ENCODE measurements at places on chromosomes 11 and 22. TPM values are rescaled to one million over a fixed set of nuclear protein-coding genes. Genes with fewer than 3 reads are reported as not detected.

DNA sequence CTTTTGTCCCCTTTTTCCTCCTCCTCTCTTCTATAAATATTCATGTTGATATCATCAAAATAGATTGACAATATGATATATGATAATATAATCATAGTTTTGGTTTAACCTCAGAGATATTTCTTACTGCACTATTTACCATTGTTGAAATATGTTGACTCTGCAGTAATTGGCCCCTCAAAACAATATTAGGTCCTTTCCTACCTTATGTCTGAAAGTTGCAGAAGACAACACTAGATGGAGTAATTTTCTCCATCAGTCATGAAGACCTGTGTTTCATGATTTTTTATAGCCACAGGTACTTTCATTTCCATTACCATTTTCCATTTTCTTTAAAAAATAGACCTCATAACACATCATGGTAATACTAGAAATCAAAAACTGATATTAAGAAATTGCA, 284.4 kb downstream of the LUZP2 start:
- DNase-seq = no peak

GRCh38 chr11:104078245-104078644, 41.8 kb downstream of the DDI1 start:
- no peak for DNase-seq

Gene OR51E1
- total RNA-seq = 0.33 TPM

DNA sequence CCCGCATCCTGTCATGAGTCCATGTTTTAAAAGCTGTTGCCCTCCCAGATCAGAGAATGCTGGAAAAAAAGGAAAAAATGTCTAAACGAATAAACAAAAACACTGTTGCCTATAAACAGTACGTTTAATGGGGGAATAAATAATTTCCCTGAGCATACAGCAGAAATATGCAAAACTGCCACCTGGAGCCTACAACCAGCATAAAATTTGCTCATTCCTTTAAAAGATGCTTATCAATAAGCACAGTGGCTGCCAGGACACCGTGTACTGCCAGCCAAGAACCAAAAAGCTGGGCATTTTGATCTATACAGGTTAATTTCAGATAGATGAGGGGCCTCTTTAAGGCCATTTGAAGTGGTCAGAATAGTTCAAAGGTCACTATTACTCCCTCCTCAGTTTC, 5.7 kb upstream of the CPT1A start:
- no peak for DNase-seq

- DNase-seq = no peak
These were observed 7.6 kb upstream of the JHY start for GRCh38 chr11:122874991-122875390.

Gene FXYD2
- 6.6 TPM for total RNA-seq

DNA sequence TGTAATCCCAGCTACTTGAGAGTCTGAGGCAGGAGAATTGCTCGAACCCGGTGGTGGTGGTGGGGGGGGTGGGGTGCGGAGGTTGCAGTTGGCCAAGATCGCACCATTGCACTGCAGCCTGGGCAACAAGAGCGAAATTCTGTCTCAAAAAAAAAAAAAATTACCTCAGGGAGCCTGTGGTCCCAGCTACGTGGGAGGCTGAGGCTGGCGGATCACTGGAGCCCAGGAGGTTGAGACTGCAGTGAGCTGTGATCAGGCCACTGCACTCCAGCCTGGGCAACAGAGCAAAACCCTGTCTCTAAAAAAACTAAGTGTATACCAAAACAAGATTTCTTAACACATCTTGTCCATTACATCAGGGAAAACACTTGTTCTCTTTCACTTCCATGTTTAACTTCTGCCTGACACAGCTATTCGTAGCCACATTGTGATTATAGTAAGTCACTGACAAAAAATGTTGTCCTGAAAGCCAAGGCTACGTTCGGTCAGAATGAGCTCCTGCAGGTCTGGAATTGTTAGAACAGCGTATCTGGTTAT, 1.4 kb downstream of the TMEM80 start:
- DNase-seq = no peak

DNA sequence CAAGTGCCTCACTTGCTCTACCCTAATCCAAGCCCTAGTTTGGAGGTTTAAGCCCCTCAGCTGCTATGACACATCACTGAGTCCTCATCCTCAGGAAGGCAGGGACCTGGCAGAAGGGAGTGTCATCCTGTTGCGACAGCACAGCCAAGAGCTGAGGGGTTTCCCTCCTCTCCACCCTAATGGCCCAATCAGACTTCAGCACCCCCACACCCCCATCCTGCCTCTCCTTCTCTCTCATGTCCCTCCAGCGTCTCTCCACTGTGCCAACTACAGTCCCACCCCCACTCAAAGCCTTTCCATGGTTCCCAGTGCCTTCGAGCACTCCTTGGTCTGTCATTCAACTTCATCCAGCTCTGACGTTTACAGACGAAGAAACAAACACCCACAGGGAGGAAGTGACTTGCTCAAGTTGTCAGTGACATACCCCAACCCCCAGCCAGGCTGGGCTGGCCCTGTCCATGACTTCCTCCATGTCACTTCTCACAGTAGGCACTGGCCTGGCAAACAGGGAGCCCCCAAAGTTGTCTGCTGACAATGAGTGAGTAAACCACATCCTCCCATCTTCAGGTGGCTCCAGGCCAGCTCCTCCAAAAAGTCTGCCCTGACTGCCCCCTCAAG, 15.6 kb downstream of the ARAP1 start:
- DNase-seq = peak; percentile 82

DNA sequence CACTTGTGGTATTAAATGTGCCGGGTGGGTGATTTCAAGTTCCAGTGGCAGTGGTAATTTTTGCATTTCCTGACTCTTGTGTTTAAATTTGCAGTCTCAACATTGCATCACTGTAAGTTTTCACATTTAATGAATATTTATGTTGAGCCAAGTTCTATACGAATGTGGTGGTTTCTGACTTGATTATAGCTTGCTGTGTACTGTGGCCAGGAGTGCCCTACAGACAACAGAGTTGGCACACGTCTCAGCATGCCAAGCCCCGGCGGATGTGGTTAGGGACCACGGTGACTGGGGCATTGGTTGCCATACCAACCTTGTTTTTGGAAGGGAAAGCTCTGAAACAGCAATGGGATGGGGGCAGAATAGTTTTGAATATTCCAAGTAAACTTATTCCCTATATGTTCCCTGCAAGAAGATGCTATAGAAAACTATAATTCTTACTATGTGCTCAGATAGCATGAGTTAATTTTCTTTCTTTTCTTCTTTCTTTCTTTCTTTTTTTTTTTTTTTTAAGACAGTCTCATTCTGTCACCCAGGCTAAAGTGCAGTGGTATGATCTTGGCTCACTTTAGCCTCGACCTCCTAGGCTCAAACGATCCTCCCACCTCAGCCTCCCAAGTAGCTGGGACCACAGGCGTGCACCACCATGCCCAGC, 16.0 kb downstream of the ZNRF3 start:
- DNase-seq = peak; percentile 46

Gene C11orf42
- not detected for total RNA-seq

Gene TEX54
- total RNA-seq = not detected

Gene SCN3B
- 2.0 TPM for total RNA-seq

DNA sequence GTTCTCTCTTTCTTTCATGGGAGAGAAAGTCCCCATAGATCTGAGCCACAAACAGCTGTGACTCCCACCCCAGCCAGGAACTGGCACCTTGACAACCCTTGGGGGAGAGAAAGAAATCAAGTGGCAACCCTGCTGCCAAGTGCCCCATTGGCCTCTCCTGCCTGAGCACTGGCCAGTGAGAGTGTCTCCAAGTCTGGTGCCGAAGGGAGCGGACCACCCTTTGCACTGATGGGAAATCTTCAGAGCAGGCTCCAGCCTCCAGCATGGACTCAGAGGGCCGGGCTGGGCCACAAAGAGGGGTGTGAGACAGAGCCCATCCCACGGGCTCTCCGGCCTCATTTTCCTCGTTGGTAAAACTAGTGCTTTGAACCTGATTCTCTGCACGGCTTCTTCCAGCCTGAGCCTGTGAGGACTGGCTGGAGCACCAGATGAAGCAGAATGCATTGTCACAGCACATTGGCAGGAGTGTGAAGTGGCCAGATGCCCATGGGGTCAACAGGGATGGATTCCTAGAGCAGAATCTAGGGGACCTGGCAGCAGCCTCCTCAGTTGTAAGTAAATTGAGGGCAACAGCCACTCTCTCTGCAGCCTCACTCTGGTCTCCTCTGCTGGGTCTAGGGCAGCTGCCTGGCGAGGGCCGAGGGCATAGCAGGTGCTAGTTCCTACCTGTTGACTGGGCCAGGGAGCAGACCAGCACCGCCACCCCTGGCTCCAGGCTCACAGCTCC, 81.4 kb downstream of the TRIM29 start:
- DNase-seq = no peak

DNA sequence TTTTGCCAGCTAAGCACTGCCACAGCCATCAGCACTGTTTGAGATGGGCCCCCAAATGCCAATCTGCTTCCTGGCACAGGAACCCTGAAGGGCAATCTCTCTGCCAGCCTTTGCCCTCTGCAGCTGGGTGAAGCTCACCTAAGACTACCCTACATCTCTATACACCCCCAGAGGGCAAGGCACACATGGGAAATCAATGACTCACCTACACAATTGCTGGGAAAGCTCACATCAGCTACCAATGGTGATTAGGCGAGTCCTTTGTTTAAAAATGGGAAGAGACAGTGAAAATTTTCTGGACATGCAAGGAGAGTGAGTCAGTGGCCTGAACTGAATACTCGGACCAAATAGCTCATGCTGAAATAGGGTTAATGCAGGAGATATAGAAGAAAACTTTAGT, 12.6 kb upstream of the PRDM11 start:
- DNase-seq = no peak

GRCh38 chr11:47111318-47111804, 65.3 kb downstream of the ARFGAP2 start:
- no peak for DNase-seq

Gene LGALS12
- not detected for total RNA-seq

DNA sequence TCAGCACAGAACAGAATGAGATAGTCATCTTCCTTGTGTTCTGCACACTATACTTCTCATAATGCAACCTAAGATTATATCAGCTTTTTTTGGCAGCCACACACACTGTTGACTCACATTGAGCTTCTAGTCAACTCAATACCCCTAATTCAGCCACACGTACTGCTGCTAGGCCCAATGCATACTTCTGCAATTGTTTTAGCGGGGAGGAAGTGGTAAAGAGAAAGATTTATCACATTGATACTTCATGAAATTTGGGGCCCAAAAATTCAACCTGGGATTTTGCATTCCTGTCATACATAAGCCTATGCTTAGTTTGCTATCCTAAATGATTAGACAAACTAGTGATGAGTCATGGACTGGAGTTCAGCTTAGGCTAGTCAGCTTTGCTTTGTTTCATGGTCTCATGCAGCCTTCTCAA, 8.6 kb upstream of the UPB1 start:
- DNase-seq = no peak

Gene ANO1
- total RNA-seq = 19.3 TPM

DNA sequence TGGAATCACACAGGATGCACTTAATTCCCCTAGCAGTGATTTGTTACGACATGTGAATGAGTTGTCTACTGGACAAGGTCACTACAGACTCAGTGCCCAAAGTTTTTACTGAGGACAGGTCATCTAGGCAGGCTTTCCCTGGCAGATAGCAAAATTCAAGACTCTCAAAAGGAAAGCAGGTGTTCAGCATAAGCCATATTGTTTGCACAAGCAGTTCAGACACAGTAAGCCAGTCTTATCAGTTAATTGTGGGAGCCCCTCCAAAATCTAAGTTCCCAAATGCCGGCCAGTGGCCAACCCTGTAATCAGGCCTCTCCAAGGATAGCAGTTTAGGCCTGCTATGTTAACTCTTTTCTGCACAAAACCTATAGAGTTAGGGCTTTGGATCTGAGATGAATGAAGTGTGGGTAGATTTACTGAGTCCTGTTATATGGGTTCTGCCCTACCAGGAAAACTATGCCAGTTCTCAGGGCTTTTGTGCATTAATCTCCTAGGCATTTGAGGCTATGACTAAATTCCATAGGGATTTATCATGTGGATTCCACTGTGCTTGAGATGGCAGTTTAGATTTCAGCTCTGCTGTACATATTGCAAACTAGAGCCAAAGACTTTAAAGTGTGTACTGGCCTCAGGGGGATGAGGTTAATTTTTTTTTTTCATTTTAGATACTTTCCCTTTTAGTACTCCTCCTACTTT, 4.8 kb upstream of the ARHGEF12 start:
- no peak for DNase-seq

DNA sequence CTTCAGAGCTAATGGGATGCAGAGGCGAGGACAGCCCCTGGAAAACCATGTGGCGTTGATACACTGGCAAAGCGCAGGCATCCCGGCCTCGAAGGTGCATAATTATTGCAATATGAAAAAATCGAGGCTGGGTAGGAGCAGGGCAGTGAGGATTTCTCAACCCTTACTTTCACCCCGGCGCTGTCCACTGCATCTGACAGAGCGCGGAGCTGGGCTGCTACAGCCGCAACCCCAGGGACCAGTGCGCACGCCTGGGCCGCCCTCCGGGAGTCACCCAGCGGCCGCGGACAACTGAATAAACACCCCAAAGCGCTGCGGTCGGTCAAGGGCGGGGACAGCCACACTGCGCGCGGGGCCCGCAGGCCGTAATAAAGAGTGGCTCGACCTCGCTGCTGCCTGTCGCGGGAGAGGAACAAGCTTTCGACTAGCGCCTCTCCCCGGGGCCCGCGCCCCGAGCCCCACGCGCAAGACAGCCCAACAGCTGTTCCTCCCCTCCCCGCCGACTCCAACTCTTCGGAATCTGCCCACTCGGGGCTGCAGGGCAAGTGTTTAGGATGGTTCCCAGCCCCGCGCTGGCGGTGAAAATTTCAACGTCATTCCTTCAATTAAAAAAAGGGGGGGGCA, 3.6 kb upstream of the WT1 start:
- DNase-seq = no peak
